ENCODE measurements at places on chromosomes 5 and 9.

- DNase-seq = no peak
Observed at GRCh38 chr5:98651715-98652114, 121.7 kb upstream of the RGMB start.

- no peak for DNase-seq
Observed at GRCh38 chr9:124602204-124602603, 95.0 kb upstream of the NR5A1 start.

DNA sequence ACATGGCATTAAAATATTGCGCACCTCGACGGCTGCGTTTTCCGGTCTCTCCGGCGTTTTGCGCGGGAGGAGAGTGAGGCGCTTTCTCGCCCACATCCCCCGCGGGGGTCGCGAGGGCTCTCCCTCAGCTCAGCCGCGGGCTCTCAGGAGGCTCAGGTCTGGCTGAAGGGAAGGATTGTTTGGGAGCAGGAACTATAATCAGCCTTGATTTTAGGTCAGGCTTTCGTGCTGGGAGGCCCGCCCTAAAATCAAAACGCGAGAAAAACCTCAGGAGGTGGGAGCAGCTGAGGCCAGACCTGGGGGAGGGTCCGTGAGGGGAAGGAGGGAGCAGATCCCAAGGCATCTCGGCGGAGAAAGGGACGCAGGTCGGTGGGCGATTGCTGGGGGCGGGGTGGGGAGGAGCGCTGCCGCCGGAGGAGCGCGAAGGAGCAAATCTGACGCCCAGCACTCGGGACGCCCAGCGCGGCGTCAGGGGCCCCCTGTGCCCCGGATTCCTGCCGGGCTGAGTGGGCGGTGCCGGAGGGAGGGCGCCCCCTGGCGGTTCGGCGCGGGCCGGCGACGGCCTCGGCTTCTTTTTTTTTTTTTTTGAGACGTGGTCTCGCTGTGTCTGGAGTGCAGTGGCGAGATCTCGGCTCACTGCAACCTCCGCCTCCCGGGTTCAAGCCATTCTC is 18.7 kb upstream of the RNF130 start:
- peak; percentile 68 for DNase-seq

- DNase-seq = no peak
Observed at GRCh38 chr5:146956217-146956616, 77.7 kb upstream of the PPP2R2B start.

DNA sequence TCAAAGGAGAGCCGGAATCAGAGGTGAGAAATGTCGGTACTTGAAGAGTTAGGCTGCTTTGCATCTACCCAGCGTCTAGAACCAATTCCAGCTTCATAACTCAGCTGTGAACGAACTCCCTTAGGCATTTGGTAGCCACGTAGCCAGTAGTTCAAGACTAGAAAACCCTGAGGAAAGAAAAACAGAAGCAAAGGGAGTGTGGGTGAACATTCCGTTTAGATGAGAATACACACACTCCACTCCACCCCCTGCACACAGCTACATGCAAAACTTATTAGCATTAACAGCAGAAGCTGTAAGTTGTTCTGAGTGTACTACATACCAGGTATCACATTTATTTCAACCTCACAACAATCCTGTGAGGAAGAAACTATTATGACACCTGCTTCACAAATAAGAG is 78.3 kb downstream of the SMIM23 start:
- DNase-seq = no peak

DNA sequence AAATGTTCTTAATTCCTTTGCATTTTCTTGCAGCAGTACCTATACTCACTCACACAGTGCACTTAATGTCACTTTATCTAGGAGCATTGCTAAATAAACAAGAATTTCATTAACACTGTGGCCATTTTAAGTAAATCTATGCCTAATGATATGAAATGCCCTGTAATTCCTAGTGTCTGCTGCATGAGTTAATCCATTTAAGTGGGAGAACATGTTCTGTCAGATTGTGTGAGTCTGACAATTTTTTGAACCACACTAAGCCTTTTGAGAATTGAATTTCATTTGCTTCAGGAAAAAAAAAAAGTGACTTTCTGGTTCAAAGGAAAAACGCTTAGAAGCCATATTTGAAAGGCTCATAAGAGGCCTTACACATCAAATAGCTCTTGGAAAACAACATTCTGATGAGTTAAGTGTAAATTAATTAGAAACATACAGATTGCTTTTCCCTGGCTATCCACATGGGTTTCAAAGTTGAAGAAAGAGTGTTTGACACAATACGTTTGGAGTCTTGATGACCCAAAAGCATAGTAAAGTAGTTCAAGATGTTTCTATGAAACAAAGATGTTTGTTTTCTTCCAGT is 446.7 kb upstream of the GRAMD2B start:
- no peak for DNase-seq

DNA sequence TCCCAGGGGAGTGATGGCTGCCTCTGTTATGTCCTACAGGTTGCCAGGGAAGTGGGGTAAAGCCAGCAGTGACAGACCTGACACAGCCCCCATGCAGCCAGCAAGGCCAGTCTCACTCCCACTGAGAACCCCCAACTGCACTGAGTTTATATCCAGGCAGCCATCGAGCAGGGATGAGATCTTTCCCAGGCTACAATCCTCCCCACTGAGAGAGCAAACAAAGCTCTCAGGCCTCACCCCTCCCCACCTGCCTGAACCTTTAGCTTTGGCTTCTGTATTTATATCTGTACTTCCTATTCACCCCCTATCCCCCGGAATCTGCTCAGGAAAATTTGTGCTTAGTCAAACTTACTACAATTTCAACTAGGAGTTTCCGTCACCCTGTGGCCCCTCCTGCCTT is 284.1 kb downstream of the FAM170A start:
- no peak for DNase-seq

DNA sequence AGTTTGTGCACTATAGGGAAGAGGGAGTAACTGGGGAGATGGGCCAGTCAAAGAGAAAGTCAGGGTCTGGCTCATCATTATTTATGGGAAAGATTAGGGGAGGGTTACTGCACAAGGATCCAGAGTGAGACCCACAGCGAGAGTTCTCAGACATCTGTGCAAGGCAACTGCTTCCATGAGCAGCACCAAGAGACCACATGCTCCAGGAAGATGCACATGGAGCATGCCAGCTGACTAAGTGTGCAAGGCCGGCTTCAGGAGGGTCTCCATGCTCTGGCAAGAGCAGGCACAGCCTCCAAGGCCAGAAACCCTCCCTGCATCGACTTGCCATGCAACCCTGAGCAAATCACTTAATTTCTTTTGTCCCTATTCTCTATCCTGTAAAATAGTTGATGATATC is 616.9 kb downstream of the CSNK1G3 start:
- DNase-seq = no peak

GRCh38 chr9:97320080-97320642 is 12.7 kb downstream of the CCDC180 start:
- DNase-seq = no peak

DNA sequence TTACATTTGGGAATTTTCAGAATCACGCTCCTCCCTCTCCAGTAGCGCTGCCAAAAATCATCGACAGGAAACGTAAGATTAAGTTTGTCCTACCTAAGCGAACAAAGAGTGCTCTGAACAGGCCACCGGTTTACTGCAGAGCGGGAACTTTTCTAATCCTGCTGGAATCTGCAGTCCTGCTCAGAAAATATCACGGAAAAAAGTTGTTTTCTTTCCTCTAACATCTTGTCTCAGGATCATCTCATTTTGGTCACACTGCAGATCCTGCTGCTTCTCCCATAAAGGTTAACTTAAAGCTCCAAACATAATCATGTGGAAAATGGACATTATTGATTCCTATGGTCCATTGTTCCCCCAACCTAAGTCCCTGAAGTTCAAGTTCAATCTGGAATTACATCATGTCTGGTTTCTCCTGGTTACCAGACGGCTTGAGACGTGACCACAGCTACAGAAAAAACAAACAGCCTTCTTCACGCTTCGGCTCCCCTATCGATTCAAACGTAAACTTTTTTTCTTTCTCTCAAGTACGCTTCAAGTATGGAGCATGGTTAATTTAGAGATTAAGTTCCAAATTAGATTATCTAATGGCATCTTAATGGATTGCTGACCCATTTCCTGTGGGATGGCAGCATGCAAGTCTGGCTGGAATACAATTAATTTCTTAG is 217.6 kb downstream of the NFIB start:
- DNase-seq = no peak

GRCh38 chr5:107388141-107388861 is 282.4 kb downstream of the EFNA5 start:
- DNase-seq = no peak

DNA sequence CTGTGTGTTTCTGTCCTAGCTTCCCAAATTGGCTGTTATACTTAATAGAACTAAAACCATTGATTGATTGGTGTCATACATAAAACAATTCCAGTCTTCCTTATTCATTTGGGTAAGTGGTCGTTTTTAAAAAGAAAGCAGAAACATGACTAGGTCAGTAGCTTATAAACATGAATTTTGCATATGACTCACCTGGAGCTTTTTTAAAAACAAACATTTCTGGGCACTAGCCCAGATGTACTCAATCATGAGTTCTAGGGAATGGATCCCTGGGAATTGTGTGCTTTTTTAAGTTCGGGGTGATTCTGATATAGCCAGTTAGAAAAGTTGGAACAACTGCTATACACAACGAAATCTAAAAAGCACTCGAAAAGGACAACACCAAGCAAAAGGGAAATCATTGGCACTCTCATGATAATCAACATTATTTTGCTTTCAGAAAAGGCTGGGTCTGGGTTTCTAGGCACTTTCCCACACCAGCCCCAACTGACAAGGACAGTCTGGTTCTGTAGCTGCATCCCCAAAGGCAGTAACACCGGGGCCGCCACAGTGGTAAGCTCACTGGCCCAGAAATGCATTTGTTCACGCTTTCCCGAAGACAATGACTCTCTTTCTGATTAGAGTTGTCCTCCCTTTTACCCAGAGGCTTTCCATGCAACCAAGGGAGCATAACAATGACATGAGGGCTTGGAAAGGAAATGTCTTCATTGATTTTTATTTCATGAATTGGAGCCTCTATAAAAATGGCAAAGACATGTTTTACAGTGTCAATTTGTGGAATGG is 664.9 kb upstream of the WWC1 start:
- no peak for DNase-seq

DNA sequence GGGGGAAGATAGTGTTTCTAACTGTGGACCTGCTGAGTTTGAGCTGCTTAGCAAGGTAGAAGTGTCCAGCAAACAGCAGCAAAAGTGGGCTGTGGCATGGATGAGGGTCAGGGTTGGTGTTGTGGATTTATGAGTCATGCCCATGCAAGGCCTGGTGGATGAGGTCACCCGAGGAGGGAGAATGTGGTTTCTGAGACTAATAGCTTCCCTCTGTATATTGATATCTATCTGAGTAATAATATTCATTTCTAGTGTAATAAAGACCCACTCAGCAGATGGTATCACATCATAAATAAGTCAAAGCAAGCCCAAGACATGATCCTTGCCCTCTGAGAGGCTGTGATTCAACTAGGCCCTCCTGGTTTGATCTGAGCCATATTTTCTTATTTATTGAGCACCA is 597.8 kb upstream of the CLINT1 start:
- no peak for DNase-seq

GRCh38 chr9:69147041-69147834 is 26.8 kb upstream of the TJP2 start:
- no peak for DNase-seq

- no peak for DNase-seq
Observed at GRCh38 chr5:109914906-109915305, 225.2 kb downstream of the MAN2A1 start.

DNA sequence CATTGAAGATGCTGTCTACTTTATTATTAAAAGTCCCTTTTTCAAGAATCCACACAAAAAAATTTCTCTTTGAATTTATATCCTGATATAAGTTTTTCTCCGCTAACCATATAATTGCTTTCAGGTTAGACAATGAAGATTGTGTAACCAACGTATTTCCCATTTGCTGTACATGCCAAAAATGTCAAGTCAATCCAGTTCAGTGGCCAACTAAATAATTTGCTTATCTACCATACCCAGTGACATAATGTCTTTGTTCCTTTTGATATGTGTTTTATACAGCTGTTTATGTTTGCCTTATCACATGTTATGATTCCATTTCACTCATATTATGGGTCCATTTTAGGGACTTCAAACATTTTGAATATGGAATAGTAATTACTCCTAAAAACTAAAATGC is 349.9 kb downstream of the EFNA5 start:
- DNase-seq = no peak

DNA sequence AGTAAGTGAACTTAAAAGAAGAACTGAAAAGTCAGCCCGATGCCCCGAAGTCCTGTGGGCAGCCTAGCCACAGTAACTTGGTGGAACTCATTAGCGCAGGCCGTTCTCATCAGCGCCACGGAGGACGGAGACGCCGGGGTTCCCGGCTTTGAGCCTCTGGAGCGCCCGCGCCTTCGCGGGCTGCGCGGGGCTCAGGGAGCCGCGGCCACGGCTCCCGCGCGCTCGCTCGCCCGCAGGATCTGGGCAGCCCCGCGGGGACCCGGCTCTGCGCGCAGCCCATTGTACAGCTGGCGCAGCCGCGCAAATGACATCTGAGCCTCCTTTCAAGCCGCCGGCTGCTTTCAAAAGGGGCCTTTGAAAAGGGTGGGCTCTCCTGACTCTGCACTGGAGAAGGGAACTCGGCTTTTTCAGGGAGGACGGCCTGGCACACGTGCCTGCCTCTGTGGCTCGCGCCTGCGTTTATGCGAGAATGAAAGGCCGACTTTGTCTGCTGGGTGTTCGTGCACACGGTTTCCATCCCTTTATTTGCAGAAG is 40.7 kb downstream of the TLR4 start:
- no peak for DNase-seq

DNA sequence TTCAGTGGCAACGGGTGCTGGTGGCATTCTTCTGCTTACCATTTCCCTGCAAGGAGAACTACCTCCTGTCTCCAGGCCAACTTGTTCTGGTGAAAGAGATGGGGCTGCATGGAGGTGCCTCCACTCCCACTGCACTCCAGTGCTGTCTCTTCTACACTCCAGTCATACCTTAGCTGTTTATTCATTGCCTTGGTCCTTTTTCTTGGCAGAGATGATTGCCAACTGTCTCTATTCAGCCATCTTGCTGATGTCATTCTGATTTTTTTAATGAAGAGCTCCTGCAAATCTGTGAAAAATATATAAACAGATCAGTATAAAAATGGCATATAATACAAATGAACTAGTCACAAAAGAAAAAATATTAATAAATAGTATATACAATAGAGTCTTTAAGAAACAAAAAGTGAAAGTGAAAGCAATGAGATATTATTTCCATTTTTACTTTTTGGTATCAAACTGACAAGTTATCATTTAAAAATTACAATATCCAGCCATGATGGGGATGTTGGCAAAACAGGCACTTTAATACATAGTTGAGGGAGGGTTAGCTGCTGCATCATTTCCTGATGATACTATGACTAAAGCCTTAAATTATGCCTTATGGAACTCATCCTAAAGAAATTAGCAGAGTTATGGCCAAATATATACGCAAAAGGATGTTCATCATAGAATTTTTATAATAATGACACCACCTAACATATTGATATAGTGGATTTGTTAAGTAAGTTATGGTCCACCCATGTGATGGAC is 109.4 kb downstream of the CARTPT start:
- DNase-seq = no peak

GRCh38 chr9:88976890-88977257 is 14.4 kb upstream of the S1PR3 start:
- DNase-seq = no peak
